ENCODE measurements at places on chromosomes 16 and 17.

DNA sequence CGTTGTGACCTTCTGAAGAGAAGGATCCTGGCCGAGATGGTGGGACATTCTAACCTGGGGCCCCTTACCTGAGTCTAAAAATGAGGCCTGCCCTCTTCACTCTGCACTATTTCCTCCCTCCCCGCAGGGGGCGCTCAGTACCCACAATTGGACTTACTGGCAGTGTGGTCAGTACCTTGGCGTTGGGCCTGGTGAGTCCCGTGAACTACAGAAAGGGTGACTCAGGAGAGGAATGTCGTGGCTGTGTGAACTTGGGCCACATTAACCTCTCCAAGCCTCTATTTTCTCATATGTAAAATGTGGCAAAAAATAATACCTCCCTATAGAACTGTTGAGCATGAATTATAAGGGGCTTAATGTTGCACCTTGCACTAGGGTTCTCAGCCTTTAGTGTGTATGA is 3.9 kb downstream of the RSAD1 start:
- DNase-seq = peak; percentile 82

- DNase-seq = no peak
Observed at GRCh38 chr16:745739-746138, 4.9 kb upstream of the CIAO3 start.

DNA sequence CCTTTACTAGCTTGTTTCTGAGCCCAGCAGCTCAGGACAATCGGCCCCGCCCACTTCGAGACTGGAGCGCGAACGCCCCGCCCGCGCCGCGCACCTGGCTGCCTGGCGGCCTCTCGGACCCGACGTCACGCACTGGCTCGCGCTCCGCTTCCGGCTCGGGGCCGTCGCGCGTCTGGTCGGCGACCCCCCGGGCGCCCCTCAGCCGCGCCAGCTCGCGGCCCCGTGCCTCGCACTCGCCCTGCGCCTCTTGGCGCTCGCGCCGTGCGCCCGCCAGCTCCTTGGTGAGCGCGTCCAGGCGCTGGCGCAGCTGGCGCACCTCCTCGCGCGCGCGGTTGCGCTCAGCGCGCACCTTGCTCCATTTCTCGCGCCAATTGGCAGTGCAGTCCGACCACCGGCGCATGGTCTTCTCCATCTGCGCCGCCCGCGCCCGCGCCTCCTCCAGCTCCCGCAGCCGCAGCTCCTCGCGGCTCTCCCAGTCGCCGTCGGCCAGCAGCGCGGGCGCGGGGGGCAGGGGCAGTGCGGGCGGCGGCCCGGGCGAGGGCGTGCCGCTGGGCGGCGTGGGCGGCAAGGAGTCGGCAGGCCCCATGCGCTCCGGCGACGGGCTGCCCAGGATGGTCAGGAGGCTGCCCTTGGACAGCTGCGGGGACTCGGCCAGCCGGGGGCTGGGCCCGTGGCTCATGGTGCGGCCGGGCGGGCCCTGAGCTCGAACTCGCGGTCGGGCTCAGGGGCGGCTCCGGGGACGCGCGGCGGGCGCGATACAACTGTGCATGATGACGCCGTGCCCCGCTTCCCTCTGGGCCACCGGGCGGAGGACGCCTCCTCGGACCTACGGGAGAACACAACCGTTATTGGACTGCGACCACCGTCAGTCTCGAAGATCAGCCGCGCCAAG is 7.6 kb downstream of the CCDC102A start:
- no peak for DNase-seq

GRCh38 chr17:6476810-6477179 is 32.5 kb downstream of the PIMREG start:
- no peak for DNase-seq

- no peak for DNase-seq
Observed at GRCh38 chr17:77529328-77529650, 388.5 kb downstream of the SEC14L1 start.

- no peak for DNase-seq
Observed at GRCh38 chr16:73126525-73126853, 78.6 kb upstream of the ZFHX3 start.

- DNase-seq = no peak
Observed at GRCh38 chr17:56297184-56297583, 143.9 kb downstream of the ANKFN1 start.

GRCh38 chr17:10757647-10758046 is 27.8 kb upstream of the TMEM220 start:
- DNase-seq = no peak

DNA sequence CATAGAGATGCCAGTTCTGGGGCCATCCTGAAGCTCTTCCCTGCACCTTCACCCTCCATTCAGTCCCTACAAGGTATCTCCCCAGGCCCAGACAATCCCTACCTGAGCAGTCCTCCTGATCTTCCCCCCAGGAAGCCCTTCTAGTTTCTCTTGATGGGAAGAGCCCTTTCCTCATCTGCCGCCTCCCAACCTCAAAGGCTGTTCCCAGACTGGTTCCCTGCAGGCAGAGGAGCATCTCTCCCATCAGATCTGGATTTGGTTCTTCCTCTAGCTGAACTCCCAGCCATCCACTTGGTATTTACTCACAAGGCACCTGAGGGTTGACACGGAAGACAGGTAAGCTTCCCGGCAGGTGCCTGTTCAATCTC is 24.6 kb upstream of the PHB1 start:
- no peak for DNase-seq

- DNase-seq = no peak
Observed at GRCh38 chr16:11562941-11563340, 23.8 kb downstream of the LITAF start.

DNA sequence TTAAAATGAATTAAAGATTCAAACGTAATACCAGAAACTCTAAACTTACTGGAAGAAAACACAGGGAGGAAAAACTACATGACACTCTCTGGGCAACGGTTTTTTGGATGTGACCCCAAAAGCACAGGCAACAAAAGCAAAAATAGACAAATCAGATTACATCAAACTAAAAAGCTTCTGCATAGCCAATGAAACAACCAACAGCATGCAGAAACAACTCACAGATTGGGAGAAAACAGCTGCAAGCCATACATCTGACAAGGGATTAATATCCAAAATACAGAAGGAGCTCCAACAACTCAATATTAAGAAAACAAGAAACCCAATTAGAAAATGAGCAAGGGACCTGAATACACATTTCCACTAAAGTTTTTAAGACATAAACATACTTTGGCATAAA is 69.2 kb upstream of the ALOX12 start:
- DNase-seq = no peak

GRCh38 chr16:84863481-84863814 is 43.7 kb downstream of the CRISPLD2 start:
- DNase-seq = no peak

GRCh38 chr16:19583665-19584300 is 28.3 kb downstream of the VPS35L start:
- no peak for DNase-seq

DNA sequence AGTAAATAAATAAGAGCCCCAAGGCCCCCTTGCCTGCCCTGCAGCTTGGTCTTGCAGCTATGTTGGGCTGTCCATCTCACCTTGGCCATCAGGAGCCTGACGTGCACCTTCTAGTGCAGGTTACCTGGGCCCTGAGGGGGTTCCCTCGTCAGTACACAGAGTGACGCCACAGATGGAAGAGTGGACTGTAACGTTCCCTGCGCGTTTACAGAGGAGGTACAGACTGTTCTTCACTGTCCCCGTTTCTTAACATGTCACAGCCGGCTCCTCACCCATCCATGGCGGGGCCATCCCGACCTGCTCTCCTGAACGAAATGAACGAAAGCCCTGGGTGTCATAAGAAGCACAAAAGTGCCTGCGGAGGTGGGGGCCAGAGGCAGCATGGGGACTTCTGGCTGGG is 15.9 kb upstream of the FASN start:
- no peak for DNase-seq

DNA sequence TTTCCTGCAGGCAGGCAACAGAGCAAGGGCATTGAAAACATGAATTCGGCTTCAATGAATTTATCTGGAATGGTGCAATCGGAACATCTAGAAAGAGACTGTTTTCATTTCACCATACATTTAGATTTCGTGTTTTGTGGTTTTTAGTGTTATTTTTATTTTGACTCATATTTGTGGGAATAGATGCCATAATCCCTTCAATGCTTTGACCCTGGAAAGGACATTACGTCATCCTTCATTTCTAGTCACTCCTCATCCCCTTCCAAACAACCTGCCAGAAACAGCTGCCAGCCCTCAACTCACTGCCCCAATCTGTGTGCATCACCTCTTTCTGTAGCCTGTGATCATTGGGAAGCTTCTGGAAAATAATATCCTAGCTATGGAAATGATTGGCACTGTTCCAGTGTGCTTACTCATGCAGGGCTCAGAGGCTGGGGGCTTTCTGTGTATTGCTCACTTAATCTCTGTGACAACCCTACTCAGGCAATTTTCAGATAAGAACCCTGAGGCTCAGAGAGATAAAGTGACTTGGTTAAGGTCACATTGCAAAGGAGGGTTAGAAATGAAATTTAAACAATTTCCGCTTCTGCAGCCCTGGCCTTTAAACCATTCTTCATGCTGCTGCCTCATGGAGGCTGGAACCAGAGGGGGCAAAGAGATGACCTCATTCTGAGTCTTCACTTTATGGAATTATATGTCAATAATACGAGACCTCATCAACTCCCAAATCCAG is 9.5 kb upstream of the KSR1 start:
- no peak for DNase-seq

GRCh38 chr16:68093816-68094613 is 8.8 kb downstream of the NFATC3 start:
- DNase-seq = no peak

DNA sequence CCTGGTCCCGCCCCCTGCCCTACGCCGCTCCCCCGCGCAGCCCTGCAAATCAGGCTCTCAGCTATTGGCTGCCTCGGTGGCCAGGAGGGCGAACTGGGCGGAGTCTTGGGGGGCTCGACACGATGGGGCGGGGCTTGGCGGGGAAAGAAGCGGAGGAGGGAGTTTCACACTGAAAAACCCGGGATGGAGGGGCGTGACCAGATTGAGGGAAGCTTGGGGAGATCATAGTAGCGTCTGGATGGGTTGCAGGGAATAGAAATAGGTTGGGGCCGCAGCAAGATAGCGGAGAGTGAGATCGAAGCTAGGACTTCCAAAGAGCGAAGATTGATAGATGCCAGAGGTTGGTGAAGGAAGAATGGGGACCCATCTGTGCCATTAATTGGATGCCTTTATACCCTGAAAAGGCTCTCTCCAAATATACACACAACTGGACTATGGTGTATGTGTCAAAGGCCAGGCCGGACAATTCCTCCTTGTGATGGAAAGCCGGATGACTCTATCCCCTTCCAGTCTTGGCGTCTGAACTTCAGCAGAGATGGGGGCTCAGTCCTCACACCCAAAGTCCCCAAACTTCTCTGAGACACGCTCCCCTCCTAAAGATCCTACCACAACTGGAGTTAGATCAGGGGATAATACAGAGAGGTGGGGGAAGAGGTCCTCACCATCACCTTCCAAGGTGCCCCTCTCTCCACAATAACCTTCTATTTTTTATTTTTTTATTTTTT is 376 bp upstream of the STAC2 start:
- peak; percentile 50 for DNase-seq

DNA sequence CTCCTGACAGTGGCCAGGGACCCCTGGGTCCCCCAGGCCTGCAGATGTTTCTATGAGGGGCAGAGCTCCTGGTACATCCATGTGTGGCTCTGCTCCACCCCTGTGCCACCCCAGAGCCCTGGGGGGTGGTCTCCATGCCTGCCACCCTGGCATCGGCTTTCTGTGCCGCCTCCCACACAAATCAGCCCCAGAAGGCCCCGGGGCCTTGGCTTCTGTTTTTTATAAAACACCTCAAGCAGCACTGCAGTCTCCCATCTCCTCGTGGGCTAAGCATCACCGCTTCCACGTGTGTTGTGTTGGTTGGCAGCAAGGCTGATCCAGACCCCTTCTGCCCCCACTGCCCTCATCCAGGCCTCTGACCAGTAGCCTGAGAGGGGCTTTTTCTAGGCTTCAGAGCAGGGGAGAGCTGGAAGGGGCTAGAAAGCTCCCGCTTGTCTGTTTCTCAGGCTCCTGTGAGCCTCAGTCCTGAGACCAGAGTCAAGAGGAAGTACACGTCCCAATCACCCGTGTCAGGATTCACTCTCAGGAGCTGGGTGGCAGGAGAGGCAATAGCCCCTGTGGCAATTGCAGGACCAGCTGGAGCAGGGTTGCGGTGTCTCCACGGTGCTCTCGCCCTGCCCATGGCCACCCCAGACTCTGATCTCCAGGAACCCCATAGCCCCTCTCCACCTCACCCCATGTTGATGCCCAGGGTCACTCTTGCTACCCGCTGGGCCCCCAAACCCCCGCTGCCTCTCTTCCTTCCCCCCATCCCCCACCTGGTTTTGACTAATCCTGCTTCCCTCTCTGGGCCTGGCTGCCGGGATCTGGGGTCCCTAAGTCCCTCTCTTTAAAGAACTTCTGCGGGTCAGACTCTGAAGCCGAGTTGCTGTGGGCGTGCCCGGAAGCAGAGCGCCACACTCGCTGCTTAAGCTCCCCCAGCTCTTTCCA is 25.1 kb downstream of the C1QTNF1 start:
- DNase-seq = no peak

GRCh38 chr16:19737306-19738038 is 19.4 kb downstream of the IQCK start:
- no peak for DNase-seq

DNA sequence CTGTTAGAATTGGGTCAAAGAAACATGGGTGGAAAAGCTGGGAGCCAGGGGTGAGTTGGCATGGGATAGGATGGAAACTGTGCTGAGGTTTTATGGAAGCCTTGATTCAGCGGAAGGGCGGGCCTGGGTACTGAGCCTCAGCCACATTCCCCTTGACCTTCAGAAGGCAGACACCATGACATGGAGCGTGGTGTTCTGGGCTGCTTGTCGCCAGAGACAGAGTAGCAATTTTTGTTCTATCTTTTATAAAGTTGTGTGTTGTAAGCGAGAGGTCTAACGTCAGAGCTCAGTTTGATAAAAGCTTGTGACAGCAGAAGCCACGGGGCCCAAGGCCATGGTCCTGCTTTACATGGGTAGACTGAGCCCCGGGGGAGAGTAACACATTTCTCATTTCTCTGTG is 50.2 kb downstream of the SLC47A1 start:
- no peak for DNase-seq

DNA sequence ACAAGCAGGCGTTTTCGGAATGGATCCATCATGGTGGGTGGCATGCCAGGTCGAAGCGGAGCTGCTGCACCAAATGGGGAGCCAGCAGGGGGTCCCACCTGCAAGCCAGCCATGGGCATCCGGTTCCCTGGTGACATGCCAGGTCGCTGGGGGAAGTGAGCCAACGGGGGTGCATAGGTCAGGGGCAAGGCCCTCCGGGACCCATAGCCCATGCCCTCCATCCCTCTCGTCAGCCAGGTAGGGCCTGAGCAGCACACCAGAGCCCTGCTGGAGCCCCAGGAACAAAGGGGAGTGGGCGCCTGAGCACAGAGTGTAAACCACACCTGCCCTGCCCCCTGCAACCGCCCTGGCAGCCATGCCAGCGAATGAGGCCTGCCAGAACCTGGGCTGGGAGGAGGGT is 5.0 kb downstream of the SMARCD2 start:
- DNase-seq = no peak

GRCh38 chr17:36849871-36850348 is 87.4 kb upstream of the LHX1 start:
- DNase-seq = peak; percentile 39

- DNase-seq = no peak
Observed at GRCh38 chr16:82660966-82661365, 34.2 kb downstream of the CDH13 start.

GRCh38 chr17:14398766-14399165 is 97.9 kb downstream of the HS3ST3B1 start:
- no peak for DNase-seq

All from activated naive CD4-positive, alpha-beta T cell treated with anti-CD3 and anti-CD28 coated beads, Interleukin-2, amount 50 U/mL, for 72 hours (primary cell).